Activated naive CD8-positive, alpha-beta T cell treated with anti-CD3 and anti-CD28 coated beads, Interleukin-2, amount 50 U/mL, for 16 hours (primary cell): ENCODE measurements at places on chromosomes 3 and 15.

DNA sequence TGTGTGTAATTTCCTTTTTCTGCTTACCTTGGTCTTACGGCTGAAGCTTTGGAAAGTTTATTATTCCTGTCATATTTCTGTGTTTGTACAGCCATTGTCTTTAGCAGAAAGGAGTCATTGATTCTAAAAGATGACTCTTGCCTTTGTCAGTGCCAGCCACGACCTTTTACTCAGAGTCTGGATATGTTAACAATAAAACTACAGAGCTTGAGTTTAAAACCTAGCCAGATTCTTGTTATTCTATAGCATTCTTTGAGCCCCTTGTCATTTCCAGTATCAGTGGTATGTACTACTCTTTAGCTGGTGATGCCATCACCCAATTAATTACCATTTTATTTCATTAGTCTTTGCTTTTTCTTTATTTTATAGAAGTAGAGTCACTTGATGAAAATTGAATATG, 142.4 kb downstream of the TCF12 start:
- no peak for DNase-seq

GRCh38 chr3:28971156-28971555, 309.7 kb upstream of the RBMS3 start:
- DNase-seq = no peak

DNA sequence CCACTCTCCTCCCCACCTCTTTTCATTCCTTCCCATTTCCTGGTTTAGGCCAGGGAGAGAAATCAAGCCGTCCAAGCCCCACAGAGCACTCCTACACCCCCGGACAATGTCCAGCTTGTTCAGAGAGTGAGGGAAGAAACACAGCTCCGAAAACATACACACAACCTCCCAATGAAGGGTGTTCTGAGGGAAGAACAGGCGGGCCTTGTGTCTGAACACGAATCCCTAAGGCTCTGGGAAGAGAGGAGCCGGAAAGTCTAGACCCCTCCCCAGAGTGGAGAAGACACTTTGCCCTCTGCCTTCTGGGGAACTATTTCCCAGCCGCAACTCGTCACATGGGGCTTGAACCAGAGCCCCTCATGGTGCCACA, 30.5 kb downstream of the ACAN start:
- no peak for DNase-seq

- DNase-seq = no peak
Observed at GRCh38 chr3:105785803-105786202, 83.0 kb downstream of the CBLB start.

DNA sequence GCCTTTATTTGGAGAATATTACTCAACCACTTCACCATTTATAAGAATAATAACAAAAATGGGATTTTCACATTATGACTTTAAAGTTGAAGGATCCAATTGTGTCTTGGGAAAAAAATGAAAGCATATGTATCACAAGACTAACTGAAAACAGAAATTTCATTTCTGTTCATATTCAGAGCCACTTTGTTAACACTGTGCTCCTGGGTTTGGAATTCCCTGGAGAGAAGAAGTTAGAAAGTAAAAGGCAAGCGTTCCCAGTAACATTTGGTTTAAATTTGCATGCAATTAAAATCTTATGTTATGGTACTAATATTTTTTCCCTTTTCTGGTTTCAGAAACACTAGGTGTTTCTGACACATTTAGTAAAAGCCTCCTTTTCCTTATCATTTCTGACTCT, 230.8 kb downstream of the RBMS3 start:
- DNase-seq = no peak

DNA sequence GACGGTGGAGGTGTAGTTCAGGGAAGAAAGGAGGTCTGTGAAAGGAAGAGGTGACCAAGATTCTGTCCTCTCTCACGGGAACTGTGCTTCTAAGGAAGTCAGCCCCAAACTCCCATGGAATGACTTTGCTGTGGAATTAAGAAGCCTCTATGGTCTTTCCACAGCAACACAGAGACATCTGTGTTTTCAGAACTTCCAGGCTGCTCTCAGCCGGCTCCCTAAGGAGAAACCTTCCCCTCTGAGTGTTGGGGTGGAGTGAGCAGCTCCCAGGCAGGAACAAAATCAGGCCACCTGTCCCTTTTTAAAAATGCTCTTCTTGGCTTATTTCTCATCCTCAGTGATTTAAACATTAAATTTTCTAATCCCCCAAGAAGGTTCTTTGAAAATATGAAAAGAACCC, 53.3 kb upstream of the SNRK start:
- no peak for DNase-seq

DNA sequence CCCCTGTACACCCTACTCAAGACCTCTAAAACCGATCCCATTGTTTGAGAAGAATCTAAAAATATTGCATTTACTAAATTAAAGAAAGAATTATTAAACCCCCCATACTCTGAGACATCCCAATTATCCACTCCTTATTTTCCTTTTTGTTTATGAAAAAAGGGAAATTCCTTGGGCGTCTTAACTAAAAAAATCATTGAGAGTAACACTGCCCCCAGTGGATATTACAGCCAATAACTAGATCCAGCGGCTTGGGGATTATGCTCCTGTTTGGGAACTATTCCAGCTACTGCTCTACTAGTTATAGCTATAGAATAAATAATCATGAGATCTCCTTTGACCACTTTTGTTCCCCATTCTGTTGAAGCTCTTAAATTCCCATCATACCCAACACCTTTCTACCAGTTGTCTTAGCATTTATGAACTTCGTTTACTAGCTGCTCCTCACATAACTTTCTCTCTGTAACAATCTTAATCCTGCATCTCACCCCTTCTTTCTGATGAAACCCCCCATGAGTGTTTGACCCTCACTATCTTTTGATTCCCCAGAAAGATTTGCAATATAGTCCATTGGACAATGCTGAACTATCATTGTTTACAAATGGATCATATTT, 12.7 kb upstream of the CFAP91 start:
- no peak for DNase-seq
